ENCODE measurements at places on chromosomes 11 and 22.

GRCh38 chr11:92775003-92775676, 194.3 kb upstream of the MTNR1B start:
- DNase-seq: no peak

DNA sequence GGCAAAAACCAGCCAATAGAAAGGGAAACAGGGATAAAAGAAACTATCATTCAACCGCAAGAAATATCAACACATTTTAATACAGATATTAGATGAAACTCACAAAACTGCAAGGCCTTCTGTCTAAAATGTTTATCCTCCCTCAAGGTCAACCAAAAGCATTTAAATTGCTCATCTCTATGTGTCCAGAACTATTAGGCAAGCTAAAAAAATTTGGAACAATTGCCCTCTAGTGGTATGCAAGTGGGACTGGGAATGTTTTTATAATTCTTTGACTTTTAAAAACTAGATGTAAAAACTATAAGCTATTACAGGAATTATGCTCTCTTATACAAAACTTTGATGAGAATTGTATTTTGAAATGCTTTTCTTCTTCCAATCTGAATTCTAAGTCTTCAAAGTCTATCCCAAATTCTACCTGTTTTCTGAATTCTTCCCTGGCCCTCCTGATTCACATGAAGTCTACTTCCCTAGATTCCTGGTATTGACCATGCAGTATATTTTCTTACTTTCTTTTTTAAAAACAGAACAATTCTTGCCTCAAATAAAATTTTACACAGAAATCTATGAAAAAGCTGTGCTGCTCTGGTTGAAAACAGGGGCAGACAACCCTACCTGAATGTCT, 4.9 kb downstream of the CWC15 start:
- no peak for DNase-seq

DNA sequence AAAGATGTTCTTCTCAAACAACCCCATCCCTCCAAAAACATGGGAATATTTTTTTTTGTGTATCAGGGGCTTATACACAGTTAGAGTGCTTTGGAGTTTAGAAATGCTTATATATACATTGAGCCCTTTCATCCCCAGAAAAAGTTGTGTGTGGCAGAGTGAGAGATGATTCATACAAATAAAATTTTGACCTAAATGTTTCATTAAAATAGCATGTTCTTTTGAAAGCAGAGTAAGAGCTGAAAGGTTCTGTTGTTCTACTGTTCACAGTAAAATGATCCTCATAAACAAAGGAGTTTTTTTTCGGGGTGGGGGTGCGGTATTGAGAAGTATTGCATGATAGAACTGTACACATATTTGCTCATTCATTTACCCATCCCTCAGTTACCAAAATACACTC, 512.4 kb downstream of the DLG2 start:
- DNase-seq: no peak

- DNase-seq: no peak
Observed at GRCh38 chr11:12417691-12418611, 40.6 kb downstream of the PARVA start.

- peak; percentile 83 for DNase-seq
Observed at GRCh38 chr11:65606876-65607613, 7.0 kb downstream of the MAP3K11 start.

DNA sequence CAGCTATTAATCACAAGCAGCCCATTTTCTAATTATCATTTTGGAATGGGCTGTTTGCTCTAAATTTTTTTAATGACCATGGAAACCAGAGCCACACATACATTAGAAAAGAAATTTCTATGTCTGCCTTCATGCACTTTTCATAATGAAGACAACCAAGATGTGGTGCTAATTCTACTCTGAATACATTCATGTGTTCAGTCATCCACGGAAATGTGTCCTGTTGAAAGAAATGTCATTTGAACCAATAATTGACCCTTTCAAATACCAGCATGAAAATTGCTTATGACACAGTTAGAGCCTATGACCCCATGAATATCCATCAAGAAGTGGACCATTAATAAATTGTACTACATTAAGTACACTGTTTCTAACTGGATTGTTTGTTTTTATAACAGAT, 99.7 kb upstream of the KCNA4 start:
- DNase-seq: no peak

GRCh38 chr22:45840483-45840882, 136.5 kb downstream of the WNT7B start:
- DNase-seq: no peak

GRCh38 chr11:116871248-116871647, 33.8 kb upstream of the APOA1 start:
- DNase-seq: no peak

- no peak for DNase-seq
Observed at GRCh38 chr22:30209642-30210041, 36.9 kb downstream of the LIF start.

DNA sequence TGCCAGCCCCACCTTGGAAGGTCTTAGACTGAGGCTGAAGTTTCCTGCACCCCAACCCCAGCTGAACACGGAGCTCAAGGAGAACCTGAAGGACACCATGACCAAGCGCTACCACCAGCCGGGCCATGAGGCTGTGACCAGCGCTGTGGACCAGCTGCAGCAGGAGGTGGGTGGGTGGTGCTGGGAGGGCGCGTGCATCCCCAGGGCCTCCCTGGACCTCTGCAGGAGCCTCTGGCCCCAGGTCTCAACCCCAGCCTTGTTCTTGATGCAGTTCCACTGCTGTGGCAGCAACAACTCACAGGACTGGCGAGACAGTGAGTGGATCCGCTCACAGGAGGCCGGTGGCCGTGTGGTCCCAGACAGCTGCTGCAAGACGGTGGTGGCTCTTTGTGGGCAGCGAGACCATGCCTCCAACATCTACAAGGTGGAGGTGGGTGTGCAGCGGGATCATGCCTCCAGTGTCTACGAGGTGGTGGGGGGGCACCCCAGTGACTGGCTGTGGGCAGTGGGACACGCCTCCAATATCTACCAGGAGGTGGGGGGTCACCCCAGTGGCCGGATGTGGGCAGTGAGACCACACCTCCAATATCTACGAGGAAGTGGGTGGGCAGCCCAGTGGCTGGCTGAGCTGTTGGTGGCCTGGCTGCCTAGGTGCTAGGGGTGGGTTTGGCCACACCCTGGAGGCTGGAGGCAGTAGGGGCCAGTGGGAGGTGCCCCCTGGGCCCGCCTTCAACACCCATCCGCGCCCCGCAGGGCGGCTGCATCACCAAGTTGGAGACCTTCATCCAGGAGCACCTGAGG, 4.6 kb downstream of the CD151 start:
- DNase-seq: no peak

- DNase-seq: no peak
Observed at GRCh38 chr11:41189701-41190436, 269.6 kb downstream of the LRRC4C start.

- DNase-seq: no peak
Observed at GRCh38 chr22:44068422-44069191, 44.5 kb downstream of the PARVB start.

DNA sequence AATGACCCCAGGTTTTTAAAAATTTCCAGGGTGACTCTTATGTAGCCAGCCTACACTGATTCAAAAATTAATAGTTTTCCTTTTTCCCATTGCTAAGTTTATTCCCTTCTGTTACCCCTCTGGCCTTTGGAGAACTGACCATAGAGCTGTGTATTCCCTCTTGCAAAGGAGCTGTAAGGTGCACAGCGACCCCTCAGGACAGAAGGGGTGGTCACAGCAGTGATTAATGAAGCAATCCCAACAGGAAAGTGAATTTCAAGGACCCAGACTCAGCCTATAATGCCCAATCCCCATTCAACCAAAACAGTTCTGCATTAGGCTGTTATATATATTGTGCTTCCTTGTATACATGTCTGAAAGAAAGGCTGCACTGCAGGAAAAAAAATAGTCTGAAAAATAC, 147.1 kb downstream of the WT1 start:
- DNase-seq: no peak

GRCh38 chr22:48362721-48363404, 1464.8 kb downstream of the BRD1 start:
- no peak for DNase-seq

DNA sequence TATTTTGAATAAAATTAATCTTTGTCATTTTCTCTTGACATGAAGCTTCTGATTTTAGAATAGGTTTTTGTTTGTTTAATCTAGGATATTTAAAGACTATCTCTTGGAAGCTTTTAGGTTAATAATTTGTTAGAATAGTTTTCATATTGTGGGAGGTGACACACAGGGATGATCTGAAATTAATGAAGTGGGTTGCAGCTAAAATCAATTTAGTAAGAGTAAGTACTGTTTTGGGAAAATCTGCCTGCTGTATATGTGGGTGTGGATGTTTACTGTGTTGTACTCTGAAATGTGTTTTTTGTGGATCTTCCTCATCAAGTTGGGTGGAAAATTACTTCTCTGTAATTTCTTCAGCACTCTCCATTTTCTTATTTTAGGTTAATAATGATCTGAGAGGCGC, 67.3 kb downstream of the BID start:
- no peak for DNase-seq

DNA sequence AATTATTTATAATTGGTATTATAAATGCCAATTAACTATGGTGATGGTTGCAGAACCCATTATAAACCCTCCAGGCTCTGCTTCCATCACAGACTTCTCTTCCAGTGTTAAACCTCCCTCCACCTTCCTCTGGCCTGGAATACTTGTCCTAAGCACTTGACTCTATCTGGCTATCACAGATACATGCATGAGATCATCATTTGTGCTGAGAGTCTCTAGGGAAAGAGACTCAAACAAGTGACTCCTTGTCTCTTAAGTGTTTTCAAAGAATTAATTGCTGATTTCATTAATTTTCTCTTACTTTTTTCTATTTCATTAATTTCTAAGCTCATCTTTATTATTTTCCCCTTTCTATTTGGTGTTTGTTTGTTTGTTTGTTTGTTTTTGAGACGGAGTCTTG, 29.1 kb downstream of the RTL6 start:
- DNase-seq: no peak

GRCh38 chr22:37996515-37997246, 12.3 kb upstream of the SOX10 start:
- no peak for DNase-seq

DNA sequence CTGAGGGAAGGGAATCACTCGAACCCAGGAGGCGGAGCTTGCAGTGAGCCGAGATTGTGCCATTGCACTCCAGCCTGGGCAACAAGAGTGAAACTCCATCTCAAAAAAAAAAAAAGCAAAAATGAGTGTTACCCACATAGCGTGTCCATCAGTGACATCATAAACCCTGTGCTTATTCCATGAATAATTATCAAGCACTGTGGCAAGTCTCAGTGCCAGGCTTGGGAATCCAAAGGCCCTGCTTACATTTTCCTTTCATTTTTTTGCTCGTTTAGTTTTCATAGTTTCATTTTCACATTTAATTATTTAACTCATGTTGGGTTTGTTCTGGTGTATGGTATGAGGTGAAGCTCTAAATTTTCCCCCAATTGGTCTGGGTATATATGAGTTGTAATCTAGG, 46.5 kb downstream of the NEU3 start:
- no peak for DNase-seq

DNA sequence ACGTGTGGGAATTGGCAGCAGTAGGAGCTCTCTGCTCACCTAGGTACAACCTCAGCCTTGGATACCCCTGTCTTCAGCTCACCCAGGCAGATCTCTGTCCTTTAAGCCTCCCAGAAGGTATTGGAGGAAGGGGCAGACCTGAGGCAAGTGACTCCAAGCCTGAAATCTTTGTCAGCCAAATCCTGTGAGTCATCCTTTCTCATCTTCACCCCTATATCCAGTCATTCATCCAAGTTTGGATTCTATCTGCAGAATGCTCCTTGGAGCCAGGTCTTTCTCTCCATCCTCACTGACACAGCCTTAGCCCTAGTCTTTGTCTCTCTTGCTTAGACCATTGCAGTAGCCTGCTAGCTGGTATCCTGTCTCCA, 10.4 kb upstream of the THY1 start:
- no peak for DNase-seq

GRCh38 chr11:68989936-68990606, 9.3 kb upstream of the MRGPRD start:
- DNase-seq: no peak

DNA sequence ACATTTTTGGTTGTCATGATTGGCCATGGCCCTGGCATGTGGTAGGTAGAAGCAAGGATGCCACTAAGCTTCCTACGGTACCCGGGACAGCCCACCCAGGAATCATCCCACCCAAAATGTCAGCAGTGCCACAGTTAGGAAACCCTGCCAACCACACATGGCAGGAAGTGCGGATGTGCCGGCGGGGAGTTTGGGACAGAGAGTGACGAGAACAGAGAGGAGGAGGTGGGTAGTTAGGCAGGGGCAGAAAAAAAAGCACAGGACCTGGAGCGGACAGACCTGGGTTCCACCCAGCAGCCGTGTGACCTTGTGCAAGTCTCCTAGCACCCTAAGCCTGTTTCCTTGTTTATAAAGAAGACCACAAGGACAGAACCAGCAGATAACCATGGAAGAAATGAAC, 3.3 kb downstream of the SPI1 start:
- no peak for DNase-seq

DNA sequence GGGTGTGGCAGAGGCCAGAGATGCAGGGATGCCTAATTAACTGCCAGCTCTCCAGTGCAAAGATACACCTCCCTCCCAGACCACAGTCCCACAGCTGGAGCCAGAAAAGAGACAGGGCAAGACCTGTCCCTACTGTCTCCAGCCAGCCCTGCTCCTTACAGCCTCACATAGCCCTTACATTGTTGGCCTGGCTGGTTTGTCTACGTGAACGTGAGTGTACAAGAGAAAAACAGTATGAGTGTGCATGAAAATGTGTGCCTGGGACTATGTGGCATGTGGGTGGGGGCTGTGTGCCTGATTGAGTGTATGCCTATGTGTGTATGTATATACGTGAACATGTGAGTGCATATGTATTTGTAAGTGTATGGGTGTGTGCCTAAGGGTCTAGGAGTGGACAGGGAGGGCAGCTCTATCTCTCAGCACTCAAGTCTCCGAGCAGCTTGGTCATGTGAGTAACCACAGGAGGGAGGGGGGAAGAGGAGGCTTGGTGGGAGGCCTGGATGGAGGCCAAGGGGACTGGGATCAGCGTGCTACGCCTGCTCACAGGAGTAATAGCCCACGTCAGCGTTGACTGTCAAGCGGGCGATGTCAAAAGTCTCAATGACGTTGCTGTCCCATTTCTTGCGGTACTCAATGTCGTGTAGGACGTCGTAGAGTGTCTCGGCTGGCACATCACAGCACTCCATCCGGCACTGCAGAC, 6.6 kb upstream of the ARAP1 start:
- no peak for DNase-seq

DNA sequence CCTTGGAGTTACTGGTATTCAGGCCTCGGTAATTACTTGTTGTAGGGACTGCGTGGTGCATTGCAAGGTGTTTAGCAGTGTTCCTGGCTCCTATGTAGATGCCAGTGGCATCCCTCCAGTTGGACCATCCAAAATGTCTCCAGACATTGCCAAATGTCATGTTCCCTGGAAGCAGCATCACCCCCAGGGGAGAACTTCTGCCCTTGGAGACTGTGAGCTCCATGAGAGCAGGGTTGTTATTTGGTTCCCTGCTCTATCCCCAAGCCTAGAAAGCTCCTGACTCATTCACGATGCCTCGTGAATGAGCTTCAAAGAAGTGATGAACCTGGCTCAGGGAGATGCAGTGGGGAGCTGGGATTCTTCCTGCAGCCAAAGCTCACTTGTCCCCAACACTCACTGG, 4.8 kb upstream of the CD248 start:
- DNase-seq: no peak

GRCh38 chr11:15493921-15494620, 379.3 kb downstream of the INSC start:
- no peak for DNase-seq

- no peak for DNase-seq
Observed at GRCh38 chr11:86574493-86575207, 97.8 kb downstream of the ME3 start.

All from right renal cortex interstitium (tissue), 3 donors.